ENCODE measurements at places on chromosomes 7 and 10.

- no peak for DNase-seq
These were observed 56.7 kb downstream of the PIP4K2A start for GRCh38 chr10:22657566-22658225.

- no peak for DNase-seq
These were observed 12.9 kb upstream of the GRID2IP start for GRCh38 chr7:6563936-6564770.

DNA sequence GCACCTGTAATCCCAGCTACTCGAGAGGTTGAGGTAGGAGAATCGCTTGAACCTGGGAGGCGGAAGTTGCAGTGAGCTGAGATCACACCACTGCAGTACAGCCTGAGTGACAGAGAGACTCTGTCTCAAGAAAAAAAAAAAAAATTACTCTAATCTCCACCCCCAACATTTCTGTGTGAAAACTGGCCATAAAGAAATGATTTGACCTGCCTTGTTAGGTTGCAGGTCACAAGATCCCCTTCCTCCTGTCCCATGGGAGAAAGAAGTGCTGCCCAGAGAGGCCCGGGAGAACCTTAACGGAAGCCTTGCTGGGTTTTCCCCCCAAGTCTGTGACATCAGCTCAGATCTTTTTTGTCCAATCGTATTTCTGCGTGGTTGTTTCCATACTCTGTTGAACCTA is 8.7 kb upstream of the CALHM1 start:
- no peak for DNase-seq

- DNase-seq: no peak
These were observed 45.3 kb upstream of the RAPGEF5 start for GRCh38 chr7:22402250-22402649.

- no peak for DNase-seq
These were observed 712.1 kb downstream of the PARD3 start for GRCh38 chr10:34102893-34103506.

DNA sequence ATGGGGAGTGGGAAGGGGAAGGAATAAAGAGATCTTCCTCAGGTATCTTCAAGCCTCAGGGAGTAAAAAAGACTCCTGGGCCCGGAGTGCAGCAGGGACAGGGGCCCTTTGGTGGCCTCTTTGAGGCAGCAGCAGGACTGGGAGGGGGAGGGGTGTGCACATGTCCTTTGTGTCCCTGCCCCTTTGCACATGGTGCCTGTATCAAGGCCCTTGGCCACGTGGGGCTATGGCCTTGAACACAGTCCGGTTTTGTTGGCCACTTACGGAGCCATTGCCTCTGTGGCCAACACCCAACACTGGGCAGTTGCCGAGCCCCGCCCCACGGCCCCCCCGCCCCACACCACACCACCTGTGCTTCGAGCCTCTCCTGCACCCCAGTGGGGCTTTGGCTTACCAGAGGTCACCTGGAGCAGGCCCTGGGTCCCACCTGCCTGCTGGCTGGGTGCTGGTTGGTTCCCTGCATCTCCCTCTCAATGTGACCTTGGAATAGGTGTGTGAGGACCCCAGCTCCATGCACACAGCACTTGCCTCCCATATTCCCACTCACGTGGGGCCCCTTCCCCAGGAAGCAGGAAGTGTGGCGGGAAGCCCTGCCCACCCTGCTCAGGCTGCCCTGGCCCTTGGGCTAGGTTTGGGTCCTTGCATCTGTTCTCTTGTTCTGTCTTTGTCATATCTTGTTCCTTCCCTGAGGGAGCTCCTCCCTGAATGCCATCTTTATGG is 5.4 kb downstream of the SAP25 start:
- DNase-seq: no peak

DNA sequence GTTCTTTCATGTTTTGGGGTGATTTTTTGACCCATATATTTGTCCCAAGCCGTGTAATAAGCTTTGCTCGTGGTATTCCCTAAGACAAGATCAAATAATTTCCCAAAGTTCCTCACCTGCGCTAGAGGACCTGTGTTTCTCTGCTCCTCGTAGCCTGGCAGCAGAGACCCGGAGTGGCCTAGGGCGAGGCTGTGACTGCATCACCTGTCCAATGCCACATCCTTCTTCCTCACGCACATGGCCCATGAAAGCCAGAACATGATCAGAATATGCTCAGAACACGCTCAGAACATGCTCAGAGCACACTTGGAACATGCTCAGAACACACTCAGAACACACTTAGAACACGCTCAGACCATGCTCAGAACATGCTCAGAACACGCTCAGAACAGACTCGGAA is 23.8 kb downstream of the EN2 start:
- no peak for DNase-seq
